T-cell (primary cell): ENCODE measurements at places on chromosomes 5 and 9.

DNA sequence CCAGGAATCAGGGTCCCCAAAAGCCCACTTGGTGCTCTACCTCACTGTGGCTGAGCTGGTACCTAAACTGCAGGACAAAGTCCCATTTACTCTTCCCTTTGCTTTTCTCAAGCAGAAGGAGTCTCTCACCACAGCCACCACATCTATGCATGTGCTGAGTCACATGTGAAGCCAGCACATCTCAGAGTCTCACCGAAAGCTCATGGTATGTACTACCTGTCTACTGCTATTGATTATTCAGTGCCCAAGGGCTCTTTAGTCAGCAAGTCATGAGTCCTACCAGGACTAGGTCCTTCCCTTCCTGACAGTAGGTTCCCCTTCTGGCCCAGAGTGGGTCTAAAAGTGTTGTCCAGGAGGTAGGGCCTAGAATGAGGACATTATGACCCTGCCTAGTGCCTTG lies 130.7 kb upstream of the NTRK2 start:
- no peak for DNase-seq

- DNase-seq = no peak
Observed at GRCh38 chr5:92126182-92126581, 743.1 kb upstream of the ARRDC3 start.

DNA sequence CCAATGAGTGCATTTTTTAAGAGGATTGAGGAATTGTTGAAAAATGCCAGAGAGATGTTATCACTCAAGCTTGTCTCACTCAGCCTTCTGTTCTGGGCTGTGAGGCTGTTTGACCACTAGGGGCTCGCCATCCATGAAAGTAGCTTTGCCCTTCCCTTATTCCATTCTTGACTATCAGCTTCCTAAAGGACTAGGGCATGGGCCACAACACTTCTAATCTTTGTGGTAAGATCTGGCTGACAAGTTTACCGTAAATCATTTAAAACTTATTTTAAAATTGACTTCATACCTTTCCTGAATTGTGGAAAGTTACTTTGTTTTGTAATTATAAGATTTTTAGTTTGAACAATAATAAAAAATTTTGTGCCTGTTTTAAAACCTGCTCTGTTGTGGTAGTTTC lies 49.5 kb downstream of the TJP2 start:
- no peak for DNase-seq

GRCh38 chr5:145463634-145464033 lies 371.5 kb downstream of the PRELID2 start:
- no peak for DNase-seq
